Stimulated activated CD8-positive, alpha-beta memory T cell treated with anti-CD3 and anti-CD28 coated beads, Interleukin-12 subunit alpha, Interleukin-12 subunit beta, amount 100 ng/mL, for 4 hours (primary cell): ENCODE measurements at places on chromosomes 5 and 9.
A peak's percentile ranks its signal among the peaks of the same experiment; 100 is the strongest.

DNA sequence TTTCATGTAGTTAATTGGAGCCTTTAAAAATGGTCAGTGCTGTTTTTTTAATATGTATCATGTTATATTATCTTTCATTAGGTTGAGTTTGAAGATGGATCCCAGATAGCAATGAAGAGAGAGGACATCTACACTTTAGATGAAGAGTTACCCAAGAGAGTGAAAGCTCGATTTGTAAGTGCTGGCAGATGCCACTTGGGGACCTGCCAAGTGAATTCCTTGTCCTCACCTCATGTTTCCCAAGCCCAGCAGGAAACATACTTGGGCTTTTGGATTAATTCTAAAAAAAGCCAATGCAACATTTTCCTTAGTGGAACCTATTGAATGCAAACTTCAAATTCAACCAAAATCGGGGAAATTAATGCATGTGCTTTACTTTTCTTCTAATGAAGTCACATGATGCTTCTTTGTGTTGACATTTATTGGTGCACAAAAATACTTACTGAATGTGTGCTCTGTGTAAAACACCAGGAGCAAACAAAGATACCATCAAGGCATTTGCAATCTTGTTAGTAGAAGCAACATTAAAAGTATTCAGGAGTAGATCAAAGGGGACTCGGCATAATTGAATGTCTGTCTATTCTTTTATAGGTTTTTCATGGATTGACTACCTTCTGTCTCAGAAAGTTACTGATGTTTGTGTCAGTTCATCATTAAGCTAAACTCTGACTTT lies 412.1 kb downstream of the KDM4C start:
- DNase-seq: no peak

DNA sequence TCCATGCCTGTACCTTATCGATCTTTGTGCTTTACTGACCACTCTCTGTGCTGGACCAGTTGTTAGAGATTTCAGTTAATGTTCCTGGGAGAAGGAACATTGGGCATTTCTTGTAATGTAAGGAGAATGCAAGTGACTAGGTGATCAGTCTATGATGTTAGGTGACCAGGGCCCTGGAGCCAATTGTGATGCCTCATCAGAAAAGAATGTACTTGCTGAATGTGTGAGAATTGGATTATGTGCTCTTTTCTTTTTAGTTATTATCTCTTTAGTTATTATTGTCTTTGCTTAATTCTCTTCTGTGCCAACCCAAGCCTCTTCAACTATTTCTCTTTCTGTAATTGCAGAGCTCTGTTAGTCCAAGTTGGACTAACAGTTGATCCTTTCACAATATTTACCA lies 92.9 kb downstream of the LRRC70 start:
- DNase-seq: no peak

GRCh38 chr9:34612788-34613390 lies 992 bp upstream of the RPP25L start:
- DNase-seq: peak; percentile 39

DNA sequence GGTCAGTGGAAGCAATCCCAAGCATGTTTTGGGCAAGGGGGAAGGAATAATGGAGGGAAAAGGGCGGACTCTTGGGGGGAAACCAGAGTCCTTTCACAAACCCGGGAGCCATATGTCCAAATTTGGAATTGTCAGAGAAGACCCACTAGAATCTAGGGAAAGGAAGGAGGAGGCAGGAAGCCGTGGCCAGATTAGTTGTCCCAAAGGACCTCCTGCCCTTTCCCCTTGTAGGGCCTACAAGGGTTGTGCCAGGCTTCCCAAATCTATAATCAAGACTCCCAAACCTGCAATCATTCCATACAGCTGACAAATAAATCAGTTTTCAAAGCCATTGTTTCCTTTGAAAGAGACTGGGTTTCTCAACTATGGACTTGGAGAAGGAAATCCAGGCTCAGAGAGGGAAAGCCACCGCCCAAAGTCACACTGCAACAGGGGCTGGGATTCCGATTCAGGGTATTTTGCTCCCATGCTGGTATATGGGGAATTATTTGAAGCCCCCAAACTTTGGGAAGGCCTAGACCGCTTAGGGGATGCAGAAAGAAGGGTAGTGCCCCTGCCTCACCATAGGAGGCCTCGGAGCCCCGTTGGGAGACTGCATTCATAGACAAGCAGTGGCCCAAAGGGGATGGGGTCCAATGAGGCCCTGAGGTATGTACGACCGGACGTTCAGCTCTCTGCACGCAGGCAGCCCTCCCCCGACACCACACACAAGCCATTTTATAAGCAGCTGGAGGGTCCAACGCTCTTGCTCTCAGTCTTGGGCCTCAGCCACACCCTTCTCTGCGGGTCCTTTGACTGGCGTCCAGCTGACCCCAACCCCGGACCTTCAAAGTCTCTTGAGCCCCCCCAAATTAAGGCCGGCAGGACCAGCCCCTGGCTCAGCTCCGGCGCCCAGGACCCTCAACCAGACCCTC lies 815 bp downstream of the ANXA6 start:
- no peak for DNase-seq

DNA sequence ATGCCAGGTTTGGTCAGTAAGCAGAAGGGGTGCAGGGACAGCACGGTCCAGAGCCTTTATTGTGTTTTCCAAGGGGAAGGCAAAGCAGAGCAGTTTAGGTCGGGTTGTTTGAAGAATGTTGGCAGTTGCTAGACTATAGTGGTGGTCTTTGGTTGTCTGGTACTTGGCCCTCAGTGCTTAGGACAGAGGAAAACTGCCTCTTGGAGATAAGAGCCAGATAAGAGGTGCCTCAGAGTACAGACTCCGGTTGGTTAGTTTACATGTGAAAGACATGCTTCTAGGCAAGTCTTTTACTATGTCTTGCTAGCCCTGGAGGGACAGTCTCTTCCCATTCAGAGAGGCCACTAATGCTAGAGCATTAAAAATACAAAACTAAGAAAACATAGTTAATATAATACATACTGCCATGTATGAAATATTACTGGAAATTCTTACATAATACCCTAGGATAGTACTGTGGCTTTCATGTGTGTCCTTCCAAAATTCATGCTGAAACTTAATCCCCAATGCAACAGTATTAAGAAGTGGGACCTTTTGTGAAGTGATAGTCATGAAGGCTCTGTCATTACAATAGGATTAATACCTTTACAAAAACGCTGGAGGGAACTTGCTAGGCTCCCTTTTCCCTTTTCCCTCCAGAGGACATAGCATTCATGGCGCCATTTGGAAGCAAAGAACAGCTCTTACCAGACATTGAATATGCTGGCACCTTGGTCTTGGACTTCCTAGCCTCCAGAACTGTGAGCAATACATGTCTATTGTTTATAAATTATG lies 280.4 kb downstream of the TMEM167A start:
- no peak for DNase-seq

DNA sequence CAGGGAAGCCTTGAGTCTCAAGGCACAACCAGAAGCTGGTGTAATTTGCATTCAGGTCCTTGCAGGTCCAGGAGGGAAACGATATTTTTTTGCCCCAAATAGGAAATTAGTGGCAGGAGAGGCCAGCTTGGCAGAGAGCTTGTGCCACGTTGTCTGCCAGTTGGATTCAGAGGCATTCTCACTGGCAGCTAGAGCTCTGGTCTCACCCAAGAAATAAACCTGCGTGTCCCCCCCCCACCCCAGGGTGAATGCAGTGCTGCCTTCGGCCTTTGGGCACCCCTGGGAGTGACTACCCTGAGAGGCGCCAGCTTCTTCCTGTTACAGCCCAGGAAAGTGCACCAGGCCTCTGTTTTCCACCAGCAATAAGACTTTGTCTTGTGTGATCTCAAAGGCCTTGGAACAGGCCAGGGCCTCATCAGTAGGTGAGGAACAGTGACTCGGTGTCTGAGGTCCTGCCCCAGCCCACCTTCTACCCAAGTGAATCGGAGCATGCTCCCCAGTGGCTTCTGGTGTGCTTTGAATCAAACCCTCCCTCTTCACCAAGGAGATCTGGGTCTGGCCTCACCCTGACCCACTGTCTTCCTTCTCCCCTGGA lies 68.4 kb downstream of the HSPA4 start:
- DNase-seq: no peak

- no peak for DNase-seq
Observed at GRCh38 chr9:129637673-129638439, 4.1 kb downstream of the ASB6 start.

DNA sequence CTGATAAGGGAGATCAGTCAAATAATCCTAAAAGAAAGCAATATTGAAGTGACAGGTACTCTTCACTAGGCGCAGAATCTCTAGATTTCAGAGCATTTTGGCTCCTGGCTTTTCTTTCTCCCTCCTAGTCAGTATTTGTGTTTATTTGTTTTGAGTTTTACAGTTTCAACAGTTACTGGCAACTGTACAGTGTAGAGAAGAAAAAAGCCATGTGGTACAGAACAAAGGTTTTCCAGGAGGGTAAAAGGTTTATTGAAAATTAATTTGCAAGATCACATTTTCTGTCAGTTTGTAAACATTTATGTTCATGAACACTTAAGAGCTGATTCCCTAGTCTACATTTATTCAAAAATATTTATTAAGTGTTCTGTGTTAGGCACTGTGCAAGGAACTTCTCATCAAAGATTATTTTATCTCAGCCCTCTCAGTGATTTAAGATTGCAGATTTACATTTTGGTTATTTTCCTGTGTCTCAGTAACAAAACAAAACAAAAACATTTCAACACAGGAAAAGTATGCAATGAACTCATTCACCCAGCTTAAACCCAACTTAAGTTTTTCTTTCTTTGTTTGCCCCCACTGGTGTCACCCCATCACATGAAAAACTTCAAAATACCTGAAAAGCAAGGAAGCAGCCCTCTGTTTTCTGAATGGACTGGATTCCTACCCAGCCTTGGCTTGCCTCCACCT lies 12.9 kb downstream of the MINAR2 start:
- DNase-seq: no peak

- no peak for DNase-seq
Observed at GRCh38 chr5:157487358-157487757, 27.3 kb downstream of the NIPAL4 start.

DNA sequence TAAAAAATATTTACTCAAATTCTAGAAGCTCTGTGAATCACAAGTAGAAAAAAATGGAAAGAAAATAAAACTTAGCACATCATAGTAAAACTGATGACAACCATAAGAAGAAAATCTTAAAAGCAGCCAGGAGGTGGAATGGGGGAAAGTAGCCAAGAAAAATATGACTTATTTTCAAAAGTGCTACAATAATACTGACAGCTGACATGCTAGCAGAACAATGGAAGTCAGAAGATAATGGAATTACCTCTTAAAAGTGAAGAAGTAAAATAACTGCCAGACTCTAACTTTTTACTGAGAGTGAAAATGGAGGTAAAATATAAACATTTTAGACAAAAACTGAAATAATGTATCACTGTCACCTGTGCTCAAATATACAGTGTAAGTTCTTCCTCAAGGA lies 532.2 kb upstream of the SGCD start:
- DNase-seq: no peak

GRCh38 chr9:127546125-127546832 lies 65.8 kb upstream of the STXBP1 start:
- DNase-seq: no peak

- no peak for DNase-seq
Observed at GRCh38 chr9:111853450-111853827, 43.2 kb upstream of the UGCG start.

GRCh38 chr5:152427721-152428120 lies 22.6 kb upstream of the NMUR2 start:
- no peak for DNase-seq

GRCh38 chr9:13750061-13750460 lies 470.6 kb upstream of the MPDZ start:
- no peak for DNase-seq

- DNase-seq: no peak
Observed at GRCh38 chr9:24487250-24487861, 58.3 kb downstream of the IZUMO3 start.

DNA sequence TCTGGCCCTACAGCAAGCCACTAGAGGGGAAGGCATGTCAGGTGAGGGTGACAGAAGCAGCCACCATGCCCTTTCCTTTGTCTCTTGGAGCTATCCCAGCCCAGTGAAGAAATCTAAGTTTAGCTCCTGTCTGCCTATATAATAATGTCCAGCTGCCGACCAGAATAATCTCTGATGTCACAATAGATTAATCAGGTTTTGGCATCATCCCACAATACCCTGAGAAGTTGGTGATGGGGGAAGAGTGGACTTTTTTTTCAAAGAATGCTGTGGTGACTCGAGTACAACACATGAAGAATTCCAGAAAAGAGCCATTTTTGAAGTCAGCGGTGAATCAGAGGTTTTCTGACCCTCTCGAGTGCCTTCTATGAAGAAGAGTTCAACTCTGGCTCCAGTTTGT lies 1.7 kb upstream of the TSLP start:
- no peak for DNase-seq

- DNase-seq: no peak
Observed at GRCh38 chr5:132012371-132013005, 1.0 kb upstream of the ACSL6 start.

DNA sequence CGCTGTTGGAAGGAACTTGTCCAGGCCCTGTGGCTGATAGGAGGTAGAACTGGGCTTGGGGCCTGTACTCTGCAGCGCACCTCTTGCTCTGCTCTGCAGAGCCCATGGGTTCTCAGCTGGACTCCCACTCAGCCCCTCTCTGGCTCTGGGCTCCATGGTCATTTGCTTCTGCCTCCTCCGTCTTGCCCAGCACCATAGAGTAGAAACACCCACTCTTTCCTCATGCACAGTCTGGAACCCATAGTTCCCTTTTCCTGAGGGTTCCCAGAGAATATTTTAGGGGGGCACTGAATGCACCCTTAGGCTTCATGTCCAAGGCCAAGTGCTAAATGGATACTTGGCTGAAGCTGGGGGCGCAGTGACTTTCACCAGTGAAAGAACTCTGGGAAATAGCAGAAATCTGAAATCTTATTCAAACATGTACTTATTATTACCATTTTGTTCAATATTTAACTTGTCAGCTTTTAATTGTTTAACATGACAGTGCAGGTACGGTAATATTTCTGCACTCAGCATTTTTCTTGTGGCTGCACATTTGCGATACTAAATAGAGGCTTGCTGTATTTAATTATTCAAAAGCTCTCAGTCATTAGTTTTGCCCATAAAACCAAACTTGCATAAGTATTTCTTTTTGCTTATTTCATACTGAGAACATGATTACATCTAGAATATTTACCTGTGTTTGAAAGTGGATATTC lies 31.5 kb downstream of the GALNT12 start:
- no peak for DNase-seq

GRCh38 chr9:131273856-131274673 lies 2.2 kb downstream of the FAM78A start:
- no peak for DNase-seq

- no peak for DNase-seq
Observed at GRCh38 chr5:167489202-167489601, 802.2 kb upstream of the WWC1 start.

- DNase-seq: no peak
Observed at GRCh38 chr5:147051193-147051592, 172.6 kb upstream of the PPP2R2B start.
